ENCODE measurements at places on chromosomes 6 and 20. TPM values are rescaled to one million over a fixed set of nuclear protein-coding genes. Genes with fewer than 3 reads are reported as not detected.
A peak's percentile ranks its signal among the peaks of the same experiment; 100 is the strongest.

DNA sequence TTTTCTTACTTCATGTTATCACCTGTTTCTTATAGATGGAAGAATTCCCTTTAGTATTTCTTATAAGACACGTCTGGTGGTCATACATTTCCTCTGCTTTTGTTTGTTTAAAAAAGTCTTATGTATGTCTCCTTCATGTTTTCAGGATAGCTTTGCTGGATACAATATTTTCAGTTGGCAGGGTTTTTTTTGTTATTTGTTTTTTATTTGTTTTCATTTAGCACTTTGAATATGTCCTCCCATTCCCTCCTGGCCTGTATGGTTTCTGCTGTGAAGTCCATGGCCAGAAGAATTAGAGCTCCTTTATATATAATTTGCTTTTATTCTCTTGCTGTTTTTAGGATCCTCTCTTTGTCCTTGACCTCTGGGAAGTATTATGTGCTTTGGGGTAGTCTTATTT, 82.7 kb upstream of the RAB32 start:
- DNase-seq, result no peak

- DNase-seq, result no peak
These were observed 334.1 kb upstream of the CITED2 start for GRCh38 chr6:139708337-139709199.

DNA sequence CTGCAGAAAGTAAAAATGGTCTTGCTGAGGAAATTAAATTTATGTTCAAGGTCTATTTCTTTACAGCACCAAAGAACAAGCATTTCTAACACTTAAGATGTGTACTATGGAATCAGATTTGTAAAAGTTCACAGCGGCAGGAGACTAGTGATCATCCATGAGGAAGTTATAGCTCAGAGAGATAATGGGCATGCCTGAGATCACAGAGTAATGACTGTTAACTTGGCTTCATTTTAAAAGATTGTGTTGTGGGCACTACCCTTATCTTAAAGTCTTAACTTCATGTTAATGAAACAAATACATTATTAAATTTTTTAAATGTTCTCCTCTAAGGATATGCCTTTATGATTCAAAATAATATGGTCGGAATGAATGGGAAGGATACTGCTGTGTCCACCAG, 168.6 kb downstream of the GMPR start:
- no peak for DNase-seq

DNA sequence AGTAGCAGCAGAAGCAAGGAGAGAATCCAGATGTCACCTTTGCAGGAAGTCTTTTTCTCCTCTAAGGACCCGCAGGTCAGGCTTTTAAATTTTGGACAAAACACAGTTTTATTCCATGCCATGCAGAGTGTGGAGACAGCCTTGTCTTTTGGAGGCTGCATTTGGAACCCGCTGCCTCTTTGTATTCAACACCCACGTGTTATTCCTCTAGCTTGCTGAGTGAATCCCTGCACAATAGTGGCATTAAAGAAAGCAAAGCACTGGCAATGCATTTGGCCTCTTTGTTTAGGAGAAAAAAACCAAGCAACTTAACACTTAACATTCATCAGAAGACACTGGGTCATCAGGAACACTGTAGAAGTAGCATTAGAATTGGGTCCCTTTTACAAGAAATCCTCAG, 43.5 kb downstream of the TFAP2B start:
- DNase-seq, result no peak

- no peak for DNase-seq
These were observed 443.8 kb upstream of the GJE1 start for GRCh38 chr6:141688916-141689315.

DNA sequence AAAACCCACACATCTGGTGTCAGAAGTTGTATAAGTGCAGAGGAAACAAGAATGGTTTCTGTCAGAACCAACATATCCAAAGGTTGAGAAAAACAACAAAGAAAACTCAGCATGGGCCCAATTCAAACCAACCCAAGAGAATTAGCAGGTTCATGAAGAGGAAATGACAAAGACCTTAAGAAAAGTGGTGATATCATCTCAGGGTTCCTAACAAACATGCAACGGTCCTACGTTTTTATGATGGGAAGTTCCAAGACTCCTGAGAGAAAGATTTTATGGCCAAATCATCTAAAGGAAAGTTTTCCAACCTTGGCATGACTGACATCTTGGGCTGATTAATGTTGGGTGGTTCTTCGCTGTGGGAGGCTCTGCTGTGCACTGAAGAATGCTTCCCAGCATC, 23.0 kb downstream of the TFB1M start:
- DNase-seq, result no peak

- DNase-seq, result peak; percentile 41
These were observed 5.1 kb downstream of the GABBR1 start for GRCh38 chr6:29627755-29628418.

GRCh38 chr20:40894237-40894630, 134.4 kb upstream of the TOP1 start:
- DNase-seq, result no peak

GRCh38 chr6:107154131-107154800, 39.0 kb upstream of the BEND3 start:
- no peak for DNase-seq

DNA sequence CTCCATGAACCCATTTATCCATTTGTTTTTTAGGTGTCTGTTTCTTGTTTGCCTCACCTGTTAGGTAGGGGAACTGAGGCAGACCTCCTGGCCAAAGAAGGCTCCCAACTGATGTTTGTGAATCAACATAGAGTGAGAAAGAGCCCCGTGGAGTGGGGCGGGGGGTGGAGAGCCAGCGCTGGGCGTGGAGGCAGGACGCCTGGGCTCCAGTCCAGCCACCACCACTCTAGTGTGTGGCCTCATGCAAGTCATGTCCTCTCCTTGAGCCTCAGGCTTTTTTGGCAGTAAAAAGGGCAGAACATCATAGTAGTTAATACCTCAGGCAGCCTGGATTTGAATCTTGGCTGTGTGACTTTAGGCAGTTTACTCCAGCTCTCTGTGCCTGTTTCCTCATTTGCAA, 42.2 kb upstream of the SCRT2 start:
- DNase-seq, result no peak

DNA sequence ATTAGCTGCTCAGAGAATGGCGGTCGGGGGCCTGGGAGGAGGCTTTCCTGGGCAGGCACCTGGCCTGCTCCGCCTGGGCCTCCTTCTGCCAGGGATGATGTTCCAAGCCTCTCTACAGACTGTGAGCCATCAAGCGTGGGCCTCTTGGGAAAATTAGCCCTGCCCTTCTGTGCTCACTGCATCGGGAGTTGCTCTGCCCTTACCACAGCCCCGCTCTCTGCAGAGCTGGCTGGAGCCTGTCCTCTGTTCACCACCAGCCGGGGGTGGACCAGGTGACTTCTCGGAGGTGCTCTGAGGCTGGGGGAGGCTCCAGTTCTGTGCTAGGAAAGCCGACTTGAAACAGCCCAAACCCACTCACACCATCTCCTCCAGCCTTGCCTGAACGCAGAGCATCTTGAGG, 24.2 kb downstream of the MDGA1 start:
- DNase-seq, result no peak

DNA sequence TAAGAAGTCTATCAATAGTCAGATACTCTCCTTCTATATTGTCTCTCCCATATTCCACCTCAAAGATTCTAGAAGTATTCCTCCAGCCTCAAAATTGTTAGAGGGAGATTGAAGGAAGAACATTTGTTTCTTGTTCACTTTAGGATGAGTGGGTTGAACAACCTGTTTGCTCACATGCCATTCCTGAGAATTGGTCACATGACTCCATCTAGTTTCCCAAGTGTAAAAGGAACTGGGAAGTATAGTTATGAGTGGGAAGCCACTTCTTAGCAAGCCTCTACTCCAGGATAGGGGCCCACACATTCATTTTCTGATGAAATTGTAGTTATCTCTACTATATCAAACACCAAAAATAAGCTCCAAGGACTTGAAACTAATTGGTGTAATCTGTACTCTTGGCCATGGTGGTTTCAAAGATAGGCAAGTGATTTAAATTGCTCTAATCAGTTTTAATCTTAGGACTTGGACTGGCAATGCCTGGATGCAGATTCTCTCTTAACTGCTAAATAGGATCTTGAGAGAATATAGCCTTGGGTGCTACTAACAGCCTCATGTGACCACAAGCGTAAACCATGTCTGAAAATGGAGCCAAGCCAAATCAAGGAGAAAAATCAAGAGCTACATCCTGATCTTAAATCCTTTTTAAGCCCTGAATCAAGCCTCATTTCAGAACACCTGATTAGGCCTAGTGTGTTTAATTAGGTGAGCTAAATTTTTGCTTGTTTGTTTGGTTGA, 758.7 kb upstream of the MAN1A1 start:
- DNase-seq, result no peak

DNA sequence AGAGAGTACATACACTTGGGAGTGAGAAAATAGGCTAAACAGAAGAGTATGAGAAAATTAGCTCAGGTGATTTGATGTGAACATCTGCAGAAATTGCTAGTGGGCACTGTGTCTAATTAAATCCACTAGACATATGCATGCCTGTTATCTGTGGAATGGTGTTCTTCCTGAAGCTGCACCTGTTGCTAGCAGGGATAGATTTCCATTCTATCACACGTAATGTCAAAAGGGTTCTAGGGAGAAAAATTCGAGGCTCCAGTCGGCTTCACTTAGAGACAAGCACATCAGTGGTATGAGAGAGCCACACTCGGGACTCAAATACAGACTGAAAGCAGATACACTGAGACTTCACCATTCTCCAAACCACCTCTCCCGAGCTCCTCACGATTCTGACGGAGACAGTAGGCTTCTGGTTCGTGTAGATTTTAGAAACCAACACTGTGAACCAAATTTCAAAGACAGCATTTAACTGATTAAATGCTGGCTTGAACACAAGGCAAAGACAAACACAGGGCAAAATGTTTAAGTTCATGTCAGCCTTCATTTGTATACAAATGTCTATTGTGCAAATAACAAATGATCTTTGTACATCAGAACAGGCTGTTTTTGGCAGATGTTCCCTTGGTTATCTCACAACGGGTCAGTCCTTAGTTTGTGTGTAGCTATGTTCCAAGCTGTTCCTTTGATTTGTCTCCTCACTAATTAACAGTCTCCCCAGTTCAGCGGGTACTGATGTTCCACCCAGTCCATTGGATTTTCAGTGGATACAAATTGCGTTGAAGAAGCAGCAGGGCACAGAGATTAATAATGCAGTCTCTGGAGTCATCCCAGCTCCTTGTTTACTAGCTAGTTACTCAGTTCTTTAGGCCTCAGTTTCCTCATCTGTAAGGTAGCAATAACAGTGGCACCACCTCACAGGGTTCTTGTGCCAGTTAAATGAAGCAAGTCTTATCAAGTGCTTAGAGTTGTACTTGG, 131.0 kb upstream of the IFNGR1 start:
- no peak for DNase-seq

GRCh38 chr6:12170351-12171092, 119.6 kb upstream of the EDN1 start:
- no peak for DNase-seq

GRCh38 chr6:143187238-143187923, 126.7 kb downstream of the AIG1 start:
- no peak for DNase-seq

GRCh38 chr6:147514831-147515230, 6.3 kb downstream of the SAMD5 start:
- no peak for DNase-seq

DNA sequence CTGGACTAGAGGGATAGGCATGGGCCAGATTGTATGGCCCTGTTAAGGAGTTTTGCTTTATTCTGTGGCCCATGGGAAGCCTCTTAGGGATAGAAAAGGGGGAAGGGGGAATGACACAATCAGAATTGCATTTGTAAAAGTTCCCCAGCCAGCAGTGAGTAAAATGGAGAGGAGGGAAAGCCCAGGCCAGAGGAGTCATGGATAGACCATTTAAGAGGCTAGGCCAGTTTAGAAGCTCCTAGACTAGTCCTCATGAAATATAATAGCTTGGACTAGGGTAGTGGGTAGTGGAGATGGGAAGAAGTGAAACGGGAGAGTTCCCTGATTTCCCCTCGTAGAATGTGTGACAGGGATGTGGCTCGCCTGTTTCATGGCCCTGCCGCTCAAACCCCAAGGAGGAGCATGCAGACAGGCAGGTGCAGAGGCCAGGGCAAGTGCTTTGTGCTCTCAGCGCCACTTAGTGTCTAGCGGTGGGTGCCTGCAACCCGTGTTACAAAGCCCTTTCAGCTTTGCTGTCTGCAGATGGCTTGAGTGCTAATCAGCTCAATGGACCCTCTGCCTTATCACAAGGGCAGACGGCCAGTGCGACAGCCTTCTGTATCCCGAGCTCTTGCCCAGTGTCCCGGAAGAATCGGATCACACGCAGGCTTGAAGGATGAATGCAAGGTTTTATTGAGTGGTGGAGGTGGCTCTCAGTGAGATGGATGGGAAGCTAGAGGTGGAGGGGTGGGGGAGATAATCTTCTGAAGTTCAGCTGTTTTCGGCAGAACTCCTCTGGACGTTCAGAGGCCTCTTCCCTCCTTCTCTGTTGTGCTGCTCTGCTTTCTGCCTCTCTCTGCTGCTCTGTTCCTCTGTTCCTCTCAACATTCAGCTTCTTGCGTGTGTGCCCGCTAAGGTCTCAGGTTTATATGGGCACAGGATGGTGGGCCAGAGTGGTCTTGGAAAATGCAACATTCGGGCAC, 141.1 kb downstream of the CEP57L1 start:
- DNase-seq, result peak; percentile 9

GRCh38 chr6:157207521-157208076, 115.7 kb downstream of the TMEM242 start:
- no peak for DNase-seq

DNA sequence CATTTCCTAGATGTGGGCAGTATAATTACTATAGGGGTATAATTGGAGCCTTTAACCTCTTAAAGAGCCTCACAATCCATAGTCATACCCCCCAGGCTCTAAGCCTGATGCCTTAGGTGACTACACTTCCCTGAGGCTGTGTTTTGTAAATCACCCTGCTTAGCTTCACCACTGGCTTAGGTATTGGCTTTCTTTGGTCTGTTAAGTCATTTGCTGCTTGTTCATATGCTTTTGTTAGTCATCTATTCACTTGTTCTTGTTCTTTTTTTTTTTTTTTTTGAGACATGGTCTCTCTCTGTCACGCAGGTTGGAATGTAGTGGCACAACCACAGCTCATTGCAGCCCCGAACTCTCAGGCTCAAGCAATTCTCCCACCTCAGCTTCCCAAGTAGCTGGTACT, 26.7 kb downstream of the KAT14 start:
- DNase-seq, result no peak

GRCh38 chr20:10170261-10170660, 48.4 kb upstream of the SNAP25 start:
- no peak for DNase-seq

- DNase-seq, result no peak
These were observed 286.6 kb downstream of the TENT5A start for GRCh38 chr6:81465859-81466258.

DNA sequence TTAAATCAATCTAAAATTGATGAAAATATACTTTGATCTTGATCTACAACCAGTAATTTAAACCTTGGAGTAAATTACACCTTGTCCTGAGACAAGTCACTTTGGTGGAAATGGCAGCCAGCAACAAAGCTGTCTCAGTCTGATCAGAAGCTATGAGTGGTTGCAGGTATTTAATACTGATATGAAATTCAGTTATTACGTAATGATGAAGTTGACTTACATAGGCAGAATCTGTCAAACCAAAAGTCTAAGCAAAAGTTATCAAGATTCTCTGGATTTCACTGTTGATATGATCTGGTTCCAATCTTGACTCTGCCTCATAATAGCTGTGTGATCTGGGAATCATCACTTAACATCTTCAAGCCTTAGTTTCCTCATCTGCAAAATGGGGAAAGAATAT, 27.6 kb upstream of the GSTA5 start:
- DNase-seq, result no peak

GRCh38 chr6:91196729-91197128, 609.9 kb upstream of the MAP3K7 start:
- no peak for DNase-seq

The SNHG17 gene
- 137 TPM for total RNA-seq

The ELOVL2 gene
- 0.07 TPM for total RNA-seq

The TNF gene
- 57.8 TPM for total RNA-seq

The FANCE gene
- 22.0 TPM for total RNA-seq

The ADGRF5 gene
- not detected for total RNA-seq

The ENPP4 gene
- 6.9 TPM for total RNA-seq

The ISM1 gene
- total RNA-seq, result 0.23 TPM
